Myocyte (in vitro differentiated cells): ENCODE measurements at places on chromosomes 12 and 14. TPM values are rescaled to one million over a fixed set of nuclear protein-coding genes. Genes with fewer than 3 reads are reported as not detected.

DNA sequence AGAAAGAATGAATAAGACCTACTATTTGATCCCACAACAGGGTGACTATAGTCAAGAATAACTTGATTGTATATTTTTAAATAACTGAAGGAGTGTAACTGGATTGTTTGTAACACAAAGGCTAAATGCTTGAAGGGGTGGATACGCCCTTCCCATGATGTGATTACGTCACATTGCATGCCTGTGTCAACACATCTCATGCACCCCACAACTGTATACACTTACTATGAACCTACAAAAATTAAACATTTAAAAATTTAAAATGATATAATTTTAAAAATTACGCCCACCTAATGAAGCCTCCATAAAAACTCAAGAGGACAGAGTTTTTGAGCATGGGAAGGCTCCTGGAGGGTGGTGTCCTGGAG lies 94.5 kb downstream of the SCARB1 start:
- DNase-seq = no peak

DNA sequence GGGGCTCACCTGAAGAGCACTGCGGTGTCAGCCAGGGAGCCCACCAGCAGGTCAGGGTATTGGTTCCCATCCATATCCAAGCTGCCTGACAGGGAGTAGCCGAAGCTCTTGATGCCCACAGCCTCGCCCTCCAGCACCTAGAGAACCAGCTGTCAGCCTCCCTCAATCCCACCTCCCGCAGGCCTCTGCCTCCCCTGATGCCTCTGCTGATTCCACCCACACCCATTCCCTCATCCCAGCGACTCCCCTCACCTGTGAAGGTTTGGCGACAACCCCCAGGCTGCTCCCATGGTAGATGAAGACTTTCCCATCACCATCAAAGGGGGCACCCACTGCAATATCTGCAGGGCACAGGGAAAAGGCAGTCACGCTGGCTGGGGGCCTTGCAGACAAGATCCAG lies 10.0 kb downstream of the ITGA7 start:
- DNase-seq = no peak

DNA sequence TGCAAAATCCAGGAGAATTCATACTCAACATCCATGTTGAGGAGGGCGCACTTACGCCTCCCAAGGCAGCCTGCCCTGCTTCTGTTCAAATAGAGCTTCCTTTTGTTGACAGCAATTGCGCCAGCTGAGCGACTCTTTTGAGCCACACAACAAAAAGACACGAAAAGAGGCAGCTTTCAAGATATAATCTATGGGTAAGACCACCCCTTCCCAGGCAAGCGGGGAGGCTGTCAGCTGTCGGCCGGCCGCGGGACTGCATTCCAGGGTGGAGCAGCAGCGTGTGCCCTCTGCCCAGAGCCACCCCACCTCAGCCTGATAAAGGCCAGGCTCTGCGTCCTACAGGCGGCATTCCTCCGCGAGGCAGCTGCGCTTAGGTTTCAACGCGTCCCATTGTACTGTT lies 15.8 kb upstream of the STAB2 start:
- DNase-seq = peak; percentile 84

The ABCC9 gene
- total RNA-seq = 10.1 and 18.5 TPM in 2 replicates

- DNase-seq = no peak
These were observed 444.9 kb downstream of the TRHDE start for GRCh38 chr12:72717036-72717435.

The LRFN5 gene
- not detected in 2 replicates for total RNA-seq

GRCh38 chr12:53381731-53382630 lies 2.0 kb downstream of the SP1 start:
- peak; percentile 85 for DNase-seq

The CLEC1B gene
- not detected in 2 replicates for total RNA-seq

DNA sequence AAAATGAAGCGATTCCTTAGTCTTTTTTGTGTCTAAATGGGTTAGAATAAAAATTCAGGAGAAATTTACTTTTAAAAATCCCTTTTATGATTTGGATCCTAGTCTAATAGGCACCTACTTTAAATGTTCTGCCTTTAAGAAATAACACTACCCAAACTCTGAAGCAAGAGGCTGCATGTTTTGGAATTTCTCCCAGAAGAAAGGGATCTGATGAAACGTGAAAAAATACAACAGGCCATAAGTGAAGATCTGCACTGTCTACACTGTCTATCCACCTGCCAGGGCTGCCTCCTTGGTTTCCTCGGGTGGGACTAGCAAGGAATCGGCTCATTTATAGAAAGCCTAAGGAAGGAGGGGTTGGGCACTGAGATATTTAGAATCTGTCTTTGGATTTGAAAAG lies 22.1 kb downstream of the ACVR1B start:
- no peak for DNase-seq

GRCh38 chr14:77076113-77076631 lies 21.9 kb upstream of the CIPC start:
- DNase-seq = peak; percentile 58

GRCh38 chr14:53103636-53104340 lies 49.3 kb downstream of the DDHD1 start:
- no peak for DNase-seq

GRCh38 chr12:130977743-130978095 lies 24.0 kb downstream of the ADGRD1 start:
- DNase-seq = peak; percentile 9

DNA sequence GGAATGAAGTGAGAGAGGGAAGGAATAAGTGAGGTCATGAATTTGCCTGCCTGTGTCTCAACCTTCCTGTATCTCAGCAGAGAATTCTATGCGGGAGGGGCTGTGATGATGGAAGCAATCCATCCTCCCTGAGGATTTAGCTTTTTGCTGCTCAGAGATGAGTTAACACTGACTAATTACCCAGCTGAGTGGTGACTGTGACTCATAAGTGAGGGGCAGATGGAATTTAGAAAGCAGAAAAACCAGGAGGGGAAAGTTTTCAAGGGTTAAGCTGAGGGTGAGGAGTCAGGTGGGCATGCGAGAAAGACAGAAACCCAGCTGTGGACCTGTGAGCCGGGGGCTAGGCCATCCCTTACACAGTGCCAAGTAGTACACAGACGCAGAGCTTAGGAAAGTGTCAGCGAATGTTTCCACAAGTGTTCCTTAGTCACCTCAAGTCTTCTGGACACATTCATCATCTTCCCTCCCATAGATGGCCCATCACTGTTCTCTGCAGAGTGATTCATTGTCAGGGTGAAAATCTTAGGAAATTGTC lies 277.9 kb downstream of the IPO8 start:
- DNase-seq = peak; percentile 81

The PAX9 gene
- 0.05 and 0.62 TPM in 2 replicates for total RNA-seq

DNA sequence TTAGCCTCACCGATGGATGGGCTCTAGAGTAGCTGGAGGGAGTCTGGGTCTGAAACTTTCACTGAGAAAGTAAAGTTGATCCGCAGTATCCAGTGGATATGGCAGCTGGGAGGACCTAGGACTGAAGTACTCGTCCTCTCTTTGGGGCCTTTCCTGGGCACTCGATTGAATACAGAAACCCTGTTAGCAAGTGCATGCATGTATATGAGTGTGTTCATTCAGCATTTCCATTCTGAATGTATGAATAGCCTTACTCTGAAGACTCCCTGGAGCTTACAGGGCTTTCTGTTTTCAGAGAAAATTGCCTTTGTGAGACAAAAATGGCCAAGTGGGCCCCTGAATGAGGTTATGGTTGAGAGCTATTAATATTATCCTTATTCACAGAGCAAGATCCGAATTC lies 62.8 kb downstream of the DAD1 start:
- no peak for DNase-seq

GRCh38 chr14:93970965-93971634 lies 5.3 kb downstream of the ASB2 start:
- peak; percentile 51 for DNase-seq

DNA sequence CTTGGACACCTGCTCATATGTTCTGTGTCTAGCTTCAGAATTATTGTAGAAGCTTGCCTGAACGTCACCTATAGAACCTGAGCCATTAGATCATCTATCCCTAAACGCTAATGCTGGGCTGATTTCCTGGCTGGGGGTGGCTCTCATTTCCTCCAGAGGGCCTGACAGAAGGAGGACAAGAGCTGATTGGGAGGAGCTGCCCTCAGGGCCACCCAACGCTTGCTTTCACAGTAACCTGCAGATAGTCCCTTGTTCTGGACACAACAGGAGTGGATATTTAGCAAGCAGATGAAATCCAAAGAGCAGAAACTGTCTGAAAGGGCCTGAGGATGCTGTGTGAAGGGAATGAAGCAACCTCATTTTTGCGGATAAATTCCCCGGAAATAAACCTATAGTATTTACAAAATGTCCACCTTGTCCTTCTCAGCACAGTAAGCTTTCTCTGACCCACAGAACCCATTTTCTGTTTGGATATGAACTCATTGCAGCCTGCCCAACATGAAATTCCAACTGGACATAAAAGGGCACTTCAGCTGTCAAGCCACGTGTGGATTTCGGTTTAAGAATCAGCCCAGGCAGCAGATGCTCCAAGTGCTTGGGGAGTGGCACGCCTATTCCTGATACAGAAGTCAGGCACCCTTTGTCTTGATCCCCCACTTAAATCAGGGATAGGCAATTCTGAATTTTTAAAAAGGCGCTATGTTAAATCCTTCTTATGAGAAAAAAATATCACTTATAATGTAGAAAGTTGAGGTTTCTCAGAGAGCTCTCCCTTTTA lies 32.8 kb upstream of the TUBA1C start:
- peak; percentile 98 for DNase-seq

- DNase-seq = no peak
These were observed 14.2 kb downstream of the AMN1 start for GRCh38 chr12:31714406-31715271.

DNA sequence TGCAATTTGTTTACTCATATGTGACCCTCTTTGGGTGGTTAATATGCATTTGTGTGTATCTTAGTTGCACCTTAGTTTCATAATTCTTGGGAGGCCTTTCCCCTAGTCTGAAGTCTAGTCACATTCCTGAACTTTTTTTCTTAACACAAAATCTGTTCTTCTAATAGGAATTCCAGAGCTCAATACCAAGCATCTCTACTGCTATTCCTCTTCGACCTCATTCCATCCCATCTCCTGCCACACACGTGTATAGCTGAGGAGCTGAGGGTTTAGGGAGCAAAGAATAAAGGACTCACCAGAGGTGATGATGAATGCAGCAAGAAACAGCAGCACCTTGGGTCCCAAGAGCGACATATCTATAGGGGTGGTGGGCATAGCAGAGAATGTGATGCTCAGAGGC lies 875 bp downstream of the MFAP5 start:
- DNase-seq = no peak

GRCh38 chr14:32252030-32252670 lies 49.1 kb upstream of the RNU6-8 start:
- peak; percentile 77 for DNase-seq

GRCh38 chr12:27870939-27871338 lies 90.9 kb upstream of the MANSC4 start:
- peak; percentile 81 for DNase-seq

The SIRT4 gene
- 4.5 and 5.6 TPM in 2 replicates for total RNA-seq

DNA sequence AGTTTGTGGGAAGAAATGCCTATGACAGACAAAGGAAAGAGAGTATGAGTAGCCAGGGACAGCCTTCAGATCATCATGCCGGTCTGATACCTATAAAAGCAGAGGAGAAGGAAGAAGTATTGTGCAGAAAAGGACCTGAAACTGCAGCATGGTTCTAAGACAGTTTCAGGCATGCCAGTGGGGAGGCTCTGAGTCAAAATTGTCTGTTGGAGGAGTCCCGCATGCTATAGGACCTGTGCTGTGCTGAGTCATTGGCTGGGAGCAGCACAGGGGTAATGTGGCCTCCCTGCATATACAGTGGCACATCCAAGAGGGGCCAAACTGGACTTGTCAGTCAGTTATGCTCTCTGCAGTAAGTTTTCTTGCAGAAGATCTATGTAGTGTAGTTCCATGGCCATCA lies 40.7 kb downstream of the NEUROD4 start:
- no peak for DNase-seq

- no peak for DNase-seq
These were observed 12.9 kb downstream of the COL2A1 start for GRCh38 chr12:47991106-47992061.

DNA sequence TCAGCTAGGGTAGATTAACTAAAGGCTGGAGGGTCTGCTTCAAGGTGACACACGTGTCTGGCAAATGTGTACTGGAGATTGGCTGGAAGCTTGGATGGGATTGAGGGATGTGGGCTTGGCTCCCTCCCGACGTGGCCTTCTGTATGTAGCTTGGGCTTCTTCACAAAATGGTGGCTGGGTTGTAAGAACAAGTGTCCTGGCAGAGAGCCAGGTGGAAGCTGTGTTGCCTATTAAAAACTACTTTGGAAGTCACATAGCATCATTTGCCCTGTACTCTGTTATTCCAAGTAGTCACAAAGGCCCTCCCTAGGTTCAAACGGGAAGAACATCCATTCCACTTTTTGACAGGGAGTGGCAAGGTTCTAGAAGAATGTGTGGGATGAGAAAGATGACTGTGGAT lies 174.1 kb upstream of the PRICKLE1 start:
- DNase-seq = no peak

- DNase-seq = no peak
These were observed 28.9 kb downstream of the PNMA1 start for GRCh38 chr14:73685328-73685727.

- no peak for DNase-seq
These were observed 11.1 kb downstream of the TXNRD1 start for GRCh38 chr12:104226672-104227071.

GRCh38 chr14:83291714-83292113 lies 1758.1 kb upstream of the SEL1L start:
- DNase-seq = no peak

DNA sequence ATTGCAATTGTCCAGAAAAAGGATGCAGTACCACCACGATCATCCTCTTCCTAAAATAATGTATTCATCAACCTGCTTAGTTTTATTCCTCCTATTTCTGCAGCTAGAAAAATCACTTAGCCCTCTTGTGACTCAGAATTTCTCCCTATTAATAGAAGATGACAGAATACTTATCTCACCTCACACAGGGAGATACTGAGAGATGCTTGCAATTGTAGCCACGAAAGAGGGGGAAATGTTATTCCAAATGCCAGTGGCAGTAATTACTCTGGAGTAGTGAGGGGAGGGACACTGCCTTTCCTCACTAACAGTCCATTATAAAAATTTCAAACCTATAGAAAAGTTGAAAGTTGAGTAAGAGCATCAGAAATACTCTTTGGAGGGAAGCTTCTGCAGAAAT lies 11.8 kb upstream of the DUSP6 start:
- peak; percentile 46 for DNase-seq

DNA sequence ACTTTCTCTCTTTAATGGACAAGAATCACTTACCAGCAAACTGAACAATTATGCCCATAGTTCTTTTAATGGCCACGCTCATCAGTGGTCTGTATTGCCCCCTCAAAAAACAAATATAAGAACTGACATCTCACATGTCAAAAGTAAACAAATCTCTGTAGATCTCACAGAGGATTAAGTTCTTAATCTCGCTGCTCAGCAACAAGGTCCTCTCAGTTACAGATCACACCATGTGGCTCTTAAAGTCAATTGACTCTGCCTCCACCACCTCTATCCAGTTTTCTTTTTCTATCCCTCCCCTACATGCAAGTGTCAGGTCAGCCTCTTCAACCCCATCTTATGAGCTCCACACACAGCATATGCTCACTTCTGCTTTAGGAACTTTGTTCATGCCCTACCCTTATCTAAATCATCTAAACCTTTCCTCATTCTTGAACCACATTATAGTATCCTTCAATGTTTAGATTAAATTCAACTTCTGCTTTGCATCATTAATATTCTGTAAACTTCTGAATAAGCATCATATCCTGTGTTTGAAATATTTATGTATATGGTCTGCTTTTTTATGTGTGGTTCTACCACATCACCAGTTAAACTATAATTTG lies 7.2 kb downstream of the ADAM20 start:
- DNase-seq = no peak

GRCh38 chr12:105175397-105175990 lies 60.5 kb downstream of the APPL2 start:
- no peak for DNase-seq

The ZDHHC22 gene
- total RNA-seq = 0.40 and 1.0 TPM in 2 replicates

GRCh38 chr14:52663850-52664249 lies 31.5 kb downstream of the ERO1A start:
- DNase-seq = no peak
